ENCODE measurements at places on chromosomes 1 and 21. TPM values are rescaled to one million over a fixed set of nuclear protein-coding genes. Genes with fewer than 3 reads are reported as not detected.

S100A2 gene
- 22,376 TPM for total RNA-seq

TIAM1 gene
- total RNA-seq: 14.6 TPM

CFH gene
- total RNA-seq: 1.1 TPM

LRRC71 gene
- total RNA-seq: not detected

All from foreskin keratinocyte (primary cell).